Renal cortical epithelial cell (primary cell): ENCODE measurements at places on chromosomes 16 and 17. TPM values are rescaled to one million over a fixed set of nuclear protein-coding genes. Genes with fewer than 3 reads are reported as not detected.

DNA sequence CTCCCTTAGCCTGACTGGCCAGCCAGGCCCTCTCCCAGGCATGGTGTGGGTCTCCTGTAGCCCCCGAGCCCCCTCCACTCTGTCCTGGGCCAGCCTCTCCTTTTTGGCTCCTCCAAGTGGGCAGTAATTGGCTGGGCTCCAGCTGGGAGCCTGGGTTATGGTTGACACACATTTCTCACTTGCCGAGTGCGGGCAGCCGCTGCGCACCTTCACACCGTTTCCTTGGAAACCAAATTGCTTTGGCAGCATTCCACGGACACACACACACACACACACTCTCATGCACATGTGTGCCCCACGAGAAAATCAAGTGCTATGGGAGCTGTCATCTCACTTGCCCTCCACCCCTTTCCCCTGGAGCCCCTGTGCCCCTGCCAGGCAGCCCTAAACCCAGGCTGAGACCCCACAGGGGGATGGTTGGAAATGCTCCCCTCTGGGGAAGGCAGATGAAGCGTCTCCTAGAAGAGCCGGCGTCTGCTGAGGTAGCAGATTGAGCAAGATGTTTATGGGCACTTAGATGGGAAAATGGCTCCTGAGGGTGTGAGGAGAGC lies 402.7 kb upstream of the TNRC6C start:
- peak; percentile 71 for DNase-seq

DNA sequence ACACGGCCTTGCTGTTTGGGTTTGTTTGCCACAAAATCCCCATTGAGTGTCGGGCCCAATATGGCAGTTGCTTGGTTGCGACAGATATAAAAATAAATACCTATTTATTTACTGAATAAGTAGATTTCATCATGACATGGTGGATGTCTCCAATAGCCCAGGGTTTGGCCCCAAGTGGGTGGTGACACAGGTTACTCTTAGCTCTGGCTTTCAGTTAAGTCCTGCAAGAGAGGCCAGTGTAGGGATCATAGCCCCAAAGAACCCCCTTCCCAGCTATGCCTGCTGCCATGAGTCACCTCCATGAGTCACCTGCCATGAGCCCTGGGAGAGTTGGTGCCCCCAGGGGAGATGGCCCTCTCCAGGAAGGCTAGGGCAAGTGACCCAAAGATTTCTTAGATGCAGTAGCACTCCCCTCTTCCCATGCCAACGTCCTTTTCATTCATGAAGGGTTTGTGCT lies 78.7 kb upstream of the LGALS9 start:
- DNase-seq, result peak; percentile 90

GRCh38 chr16:54816471-54816870 lies 114.2 kb upstream of the IRX5 start:
- DNase-seq, result no peak

DHRS7C gene
- total RNA-seq, result not detected in 2 replicates

GRCh38 chr17:41639492-41640473 lies 15.4 kb upstream of the KRT17 start:
- no peak for DNase-seq

- DNase-seq, result no peak
Observed at GRCh38 chr16:12758031-12758669, 45.5 kb downstream of the CPPED1 start.

DNA sequence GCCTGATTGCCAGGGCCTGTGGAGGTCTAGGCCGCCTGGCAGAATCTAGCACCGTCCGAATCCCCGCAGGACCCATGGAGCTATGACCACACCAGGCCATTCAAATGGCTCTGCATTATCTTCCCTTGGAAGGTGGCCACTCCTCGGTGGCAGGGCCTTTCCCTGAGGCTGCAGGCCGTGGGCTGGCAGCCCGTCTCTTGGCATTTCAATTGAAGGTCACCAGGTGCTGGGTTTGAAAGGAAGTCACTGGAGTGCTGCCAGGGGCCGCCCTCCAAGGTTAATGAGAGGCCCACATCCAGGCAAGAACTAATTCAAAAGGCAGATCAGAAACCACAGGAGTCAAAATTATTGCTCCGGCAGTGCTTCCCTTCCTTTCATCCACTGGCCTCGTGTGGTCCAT lies 27.7 kb upstream of the CACNG5 start:
- no peak for DNase-seq

- DNase-seq, result no peak
Observed at GRCh38 chr17:40602445-40603443, 37.5 kb upstream of the CCR7 start.

KRTAP4-5 gene
- total RNA-seq, result not detected in 2 replicates

GRCh38 chr17:2634361-2634960 lies 41.0 kb downstream of the PAFAH1B1 start:
- peak; percentile 95 for DNase-seq

CA5A gene
- total RNA-seq, result not detected in 2 replicates

PMP22 gene
- 1.2 and 3.1 TPM in 2 replicates for total RNA-seq

- DNase-seq, result no peak
Observed at GRCh38 chr17:34990921-34991365, 10.6 kb downstream of the LIG3 start.

DNA sequence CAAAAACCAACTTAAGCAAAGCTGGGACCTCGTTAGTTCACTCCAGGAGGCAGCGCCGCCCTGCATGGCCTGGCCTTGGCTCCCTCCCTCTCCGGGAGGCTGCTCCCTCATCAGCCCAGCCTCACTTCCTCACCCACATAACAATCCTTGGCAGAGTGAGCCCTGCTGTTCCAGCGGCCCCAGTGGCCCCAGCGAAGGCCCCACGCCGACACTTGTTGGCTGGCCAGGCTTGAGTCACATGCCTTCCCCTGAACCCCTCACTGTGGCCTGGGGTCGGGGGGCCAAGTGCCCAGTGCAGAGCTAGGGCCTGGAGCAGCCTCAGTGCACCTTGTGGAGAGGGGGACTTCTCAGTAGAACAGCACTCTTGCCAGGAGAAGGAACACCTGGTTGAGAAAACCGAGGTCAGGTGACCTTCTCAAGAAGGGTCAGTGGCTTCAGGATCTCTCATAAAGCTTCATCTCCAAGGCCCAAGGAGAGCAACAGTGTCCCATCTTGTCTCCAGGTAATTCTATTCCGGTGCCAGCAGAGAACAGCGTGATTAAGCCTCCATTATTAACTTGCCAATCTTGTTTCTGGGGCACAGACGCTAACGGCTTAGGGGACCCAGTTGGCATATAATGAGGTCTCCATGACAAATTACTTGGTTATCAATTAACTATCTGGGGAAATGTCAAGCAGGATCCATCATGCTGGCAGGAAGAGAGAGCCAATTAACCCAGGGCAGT lies 26.8 kb downstream of the ENDOV start:
- no peak for DNase-seq

GRCh38 chr16:68126395-68126794 lies 41.2 kb downstream of the NFATC3 start:
- no peak for DNase-seq

DNA sequence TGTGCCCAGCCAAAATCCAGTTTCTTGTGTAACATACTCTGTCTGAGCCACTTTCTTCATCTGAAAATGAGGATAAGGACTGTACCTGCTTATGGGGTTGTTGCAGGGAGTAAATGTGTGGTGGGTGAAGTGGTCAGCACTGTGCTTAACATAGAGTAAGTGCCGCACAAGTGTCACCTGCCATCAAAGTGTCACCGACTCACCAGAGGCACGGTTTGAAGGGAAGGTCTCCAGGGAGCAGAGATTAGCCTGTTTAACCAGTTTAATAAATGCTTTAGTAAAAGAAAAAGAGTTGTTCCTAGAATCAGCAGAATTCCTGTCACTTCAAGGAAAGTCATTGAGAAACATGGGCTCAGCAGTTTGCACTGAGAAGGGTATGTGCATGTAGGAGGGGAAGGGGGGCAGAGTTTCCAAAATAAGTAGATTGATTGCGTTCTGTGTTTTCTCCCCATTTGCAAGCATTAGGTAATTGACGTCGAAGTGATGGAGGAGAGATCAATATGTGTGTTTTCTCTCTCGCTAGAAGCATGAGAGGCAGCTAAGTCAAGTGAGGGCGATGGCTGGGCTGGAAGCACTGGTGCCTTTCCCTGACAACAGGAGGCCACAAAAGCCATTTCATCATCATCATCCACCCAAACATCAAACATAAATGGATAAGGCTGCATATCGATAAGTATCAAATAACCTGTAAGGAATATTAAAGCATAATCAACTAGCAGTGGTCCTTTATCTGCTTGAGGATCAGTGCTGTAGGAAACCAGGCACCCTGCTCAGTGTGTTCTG lies 19.1 kb downstream of the FAM20A start:
- DNase-seq, result no peak

G6PC1 gene
- not detected in 2 replicates for total RNA-seq

- DNase-seq, result peak; percentile 97
Observed at GRCh38 chr16:50396761-50397535, 28.2 kb upstream of the BRD7 start.

- no peak for DNase-seq
Observed at GRCh38 chr16:68377667-68378393, 67.0 kb downstream of the PRMT7 start.

DNA sequence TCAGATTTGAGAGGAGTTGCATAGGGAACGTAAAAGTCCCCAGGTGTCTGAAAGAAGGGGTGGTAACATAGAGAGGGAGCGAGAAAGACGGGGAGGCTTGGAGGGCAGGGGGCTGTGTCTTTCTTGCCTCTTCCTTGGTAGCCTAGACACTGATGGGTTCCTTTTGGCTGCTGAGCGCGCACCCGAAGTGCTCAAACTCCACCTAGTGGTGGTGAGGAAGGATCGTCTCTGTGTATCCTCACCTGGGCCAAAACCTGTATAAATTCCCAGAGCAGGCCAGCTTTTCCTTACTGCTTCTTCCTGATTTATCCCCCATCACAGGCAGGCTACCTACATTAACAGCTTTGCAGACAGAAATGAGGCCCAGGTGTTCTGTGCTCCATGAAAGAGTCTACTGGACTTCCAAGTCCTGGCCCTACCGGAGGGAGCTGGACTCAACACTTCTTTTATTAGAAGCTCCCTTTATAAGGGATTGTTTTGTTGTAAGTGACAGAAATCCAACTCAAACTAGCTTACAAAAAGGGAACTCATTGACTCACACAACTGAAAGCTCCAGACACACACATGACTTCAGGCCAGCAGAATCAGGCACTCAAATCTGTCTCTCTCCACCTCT lies 5.5 kb upstream of the SLC25A35 start:
- DNase-seq, result peak; percentile 50

- DNase-seq, result no peak
Observed at GRCh38 chr16:71929048-71929447, 33.7 kb downstream of the IST1 start.

DNA sequence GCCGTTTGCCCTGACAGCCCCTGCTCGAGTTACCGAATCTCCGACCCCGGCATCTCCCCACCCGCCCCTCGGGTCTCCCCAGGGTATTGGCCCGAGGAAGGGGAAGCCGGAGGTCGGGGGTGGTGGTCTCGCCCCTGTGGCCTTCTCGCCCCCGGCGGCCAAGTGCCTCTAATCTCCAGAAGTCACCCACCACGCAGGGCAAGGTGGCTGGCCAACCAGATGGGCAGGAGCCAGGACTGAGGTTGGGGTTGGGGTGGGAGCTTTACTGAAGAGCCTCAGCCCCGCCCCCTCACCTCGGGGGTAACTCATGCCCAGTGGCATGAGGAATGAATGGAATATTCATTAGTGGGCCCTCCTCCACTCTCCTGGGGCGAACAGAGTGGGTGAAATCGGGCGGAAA lies 637 bp downstream of the DHRS11 start:
- DNase-seq, result peak; percentile 53

GRCh38 chr17:79563237-79564013 lies 47.4 kb downstream of the RBFOX3 start:
- DNase-seq, result peak; percentile 14

PFN1 gene
- 549 and 701 TPM in 2 replicates for total RNA-seq

DNA sequence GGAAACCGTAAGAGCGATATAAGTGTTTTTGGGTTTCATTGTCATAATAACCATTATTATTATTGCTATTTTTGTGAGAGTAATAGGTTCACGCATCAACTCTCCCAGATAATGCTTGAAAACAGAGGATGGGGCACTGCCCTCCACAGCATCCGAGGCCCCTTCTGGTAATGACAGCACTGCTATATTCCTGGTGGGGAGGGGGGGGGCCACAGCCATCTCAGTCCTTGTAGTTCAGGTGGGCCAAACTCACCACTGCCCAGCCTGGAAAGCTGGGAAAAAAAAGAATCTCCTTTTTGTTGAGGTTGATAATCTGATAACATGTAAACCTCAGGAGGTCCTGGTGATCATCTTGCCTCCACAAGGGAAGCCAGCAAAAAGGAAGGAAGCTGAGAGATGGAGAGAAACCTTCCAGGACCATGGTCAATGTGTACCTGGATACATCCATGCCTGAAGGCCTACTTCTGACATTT lies 706 bp downstream of the C16orf95 start:
- no peak for DNase-seq

C1QBP gene
- total RNA-seq, result 190 and 289 TPM in 2 replicates

CCDC43 gene
- total RNA-seq, result 31.8 and 51.2 TPM in 2 replicates

- no peak for DNase-seq
Observed at GRCh38 chr17:9553181-9553580, 22.4 kb downstream of the STX8 start.

- peak; percentile 26 for DNase-seq
Observed at GRCh38 chr16:86118467-86119307, 219.7 kb downstream of the IRF8 start.

CLEC16A gene
- total RNA-seq, result 13.2 and 48.3 TPM in 2 replicates

DNA sequence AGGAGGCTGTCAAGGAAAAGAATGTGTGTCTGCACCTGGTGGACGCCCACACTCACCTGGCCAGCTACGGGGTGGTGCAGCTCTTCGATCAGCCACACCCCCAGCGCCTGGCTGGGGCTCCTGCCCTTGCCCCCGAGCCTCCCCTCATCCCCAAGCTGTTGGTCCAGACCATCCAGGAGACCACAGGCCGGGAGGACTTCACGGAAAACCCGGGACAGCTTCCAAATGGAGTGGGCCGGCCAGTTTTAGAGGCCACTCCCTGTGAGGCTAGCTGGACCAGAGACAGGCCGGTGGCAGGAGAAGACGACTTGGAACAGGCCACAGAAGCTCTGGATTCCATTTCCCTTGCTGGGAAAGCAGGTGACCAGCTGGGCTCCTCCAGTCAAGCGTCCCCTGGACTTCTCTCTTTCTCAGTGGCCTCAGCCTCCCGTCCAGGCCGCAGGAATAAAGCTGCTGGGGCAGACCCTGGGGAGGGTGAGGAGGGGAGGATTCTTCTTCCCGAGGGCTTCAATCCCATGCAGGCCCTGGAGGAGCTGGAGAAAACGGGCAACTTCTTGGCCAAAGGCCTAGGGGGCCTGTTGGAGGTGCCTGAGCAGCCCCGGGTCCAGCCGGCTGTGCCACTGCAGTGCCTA lies 2.2 kb downstream of the WDR81 start:
- DNase-seq, result no peak

- no peak for DNase-seq
Observed at GRCh38 chr16:852451-853185, 52.1 kb upstream of the GNG13 start.

GRCh38 chr17:16513873-16514272 lies 21.9 kb upstream of the LRRC75A start:
- DNase-seq, result no peak
